ENCODE measurements at places on chromosomes 13 and 19. TPM values are rescaled to one million over a fixed set of nuclear protein-coding genes. Genes with fewer than 3 reads are reported as not detected.
A peak's percentile ranks its signal among the peaks of the same experiment; 100 is the strongest.

The ACP7 gene
- total RNA-seq = not detected

The RNF17 gene
- total RNA-seq = 1.6 TPM

DNA sequence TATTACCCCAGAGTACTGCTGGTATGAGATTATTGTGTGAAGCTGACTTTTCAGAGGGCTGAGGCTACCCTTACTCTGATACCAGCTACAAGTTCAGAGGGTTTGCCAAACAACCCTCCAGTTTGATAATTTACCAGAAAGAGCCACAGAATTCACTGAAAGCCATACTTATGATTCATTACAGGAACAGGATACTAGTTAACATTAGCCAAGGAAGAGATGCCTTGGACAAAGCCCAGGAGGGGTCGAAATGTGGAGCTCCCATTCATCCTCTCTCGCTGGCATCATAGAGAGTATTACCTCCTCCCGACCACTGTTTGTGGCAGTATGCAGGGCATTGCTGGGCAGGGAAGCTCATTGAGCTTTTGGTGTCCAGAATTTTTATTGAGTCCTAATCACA lies 364.3 kb downstream of the KCNRG start:
- DNase-seq = no peak

DNA sequence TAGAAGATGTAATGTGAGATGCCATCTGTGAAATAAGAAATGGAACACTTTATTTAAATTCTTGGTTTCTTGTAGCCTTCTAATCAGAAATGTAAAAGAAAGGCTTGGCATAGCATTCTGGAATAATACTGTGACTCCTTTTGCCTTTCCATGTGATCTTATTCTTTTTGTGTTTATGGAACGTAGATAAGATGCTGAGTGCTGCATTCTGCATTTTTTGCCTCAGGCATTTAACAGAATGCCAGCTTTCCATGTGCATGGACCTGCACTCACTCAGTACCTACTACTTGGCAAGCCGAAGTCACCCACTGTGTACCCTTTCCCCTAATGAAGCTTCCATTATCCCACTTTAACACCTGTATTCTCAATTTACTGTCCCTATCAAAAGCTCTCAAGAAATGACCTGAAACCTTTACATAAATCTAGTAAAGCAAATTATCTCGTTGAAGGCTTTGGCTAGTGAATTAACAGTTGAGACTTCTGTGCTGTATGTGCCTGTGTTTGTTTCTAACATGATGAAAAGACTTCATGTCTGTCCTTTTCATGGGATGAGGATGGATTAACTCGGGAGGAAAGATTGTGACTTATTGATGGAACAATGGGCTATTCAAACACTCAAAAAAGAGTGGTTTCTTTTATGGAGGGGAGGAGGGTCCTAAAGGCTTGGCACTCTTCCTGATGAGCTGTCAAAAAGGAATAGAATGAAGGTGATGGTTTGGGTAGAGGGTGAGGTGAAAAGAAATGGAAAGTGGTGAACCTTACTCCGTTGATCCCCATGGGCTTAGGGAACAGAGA lies 44.7 kb upstream of the FRY start:
- DNase-seq = no peak

GRCh38 chr13:110232756-110233155 lies 74.2 kb downstream of the COL4A1 start:
- DNase-seq = no peak

DNA sequence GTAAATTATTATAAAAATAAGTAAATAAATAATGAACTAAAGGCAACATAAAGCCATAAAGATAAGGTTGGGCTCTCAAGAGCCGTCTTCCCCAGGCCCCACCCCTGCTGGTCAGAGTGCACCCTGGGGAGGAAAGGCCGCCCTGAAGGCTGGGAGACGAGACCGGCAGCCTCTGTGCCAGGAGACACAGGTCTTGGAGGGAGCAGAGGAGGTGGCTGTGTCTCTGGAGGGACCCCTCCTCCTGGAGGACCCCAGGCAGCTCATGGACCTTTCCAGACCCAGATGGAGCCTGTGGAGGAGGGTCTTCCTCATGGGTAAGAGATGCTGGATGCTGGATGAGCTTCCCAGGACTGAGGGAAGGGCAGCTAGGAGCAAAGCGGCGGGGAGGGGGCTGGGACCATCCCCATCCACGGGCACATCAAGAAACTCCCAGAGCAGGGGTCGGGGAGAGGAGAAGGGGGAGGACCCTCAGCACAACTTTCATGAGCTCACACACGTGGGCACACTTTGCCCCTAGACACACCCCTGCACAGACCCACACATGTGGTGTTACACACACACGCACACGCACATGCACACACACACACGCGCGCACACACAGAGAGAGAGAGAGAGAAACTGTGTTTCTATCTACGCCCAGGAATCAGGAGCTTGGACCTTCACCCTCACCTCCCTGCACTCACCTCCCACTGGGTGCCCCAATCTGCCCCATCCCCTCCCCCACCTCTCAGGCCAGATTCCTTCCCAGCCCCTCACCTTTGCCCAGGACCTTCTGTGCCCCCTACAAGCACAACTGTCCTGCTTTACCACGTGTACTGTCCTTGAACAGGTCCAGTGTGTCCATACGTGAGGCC lies at the start of gene CEACAM18:
Gene CEACAM18, plus strand, starts transcription at position 159 of the 854 bp plus-strand sequence.
- DNase-seq = no peak

DNA sequence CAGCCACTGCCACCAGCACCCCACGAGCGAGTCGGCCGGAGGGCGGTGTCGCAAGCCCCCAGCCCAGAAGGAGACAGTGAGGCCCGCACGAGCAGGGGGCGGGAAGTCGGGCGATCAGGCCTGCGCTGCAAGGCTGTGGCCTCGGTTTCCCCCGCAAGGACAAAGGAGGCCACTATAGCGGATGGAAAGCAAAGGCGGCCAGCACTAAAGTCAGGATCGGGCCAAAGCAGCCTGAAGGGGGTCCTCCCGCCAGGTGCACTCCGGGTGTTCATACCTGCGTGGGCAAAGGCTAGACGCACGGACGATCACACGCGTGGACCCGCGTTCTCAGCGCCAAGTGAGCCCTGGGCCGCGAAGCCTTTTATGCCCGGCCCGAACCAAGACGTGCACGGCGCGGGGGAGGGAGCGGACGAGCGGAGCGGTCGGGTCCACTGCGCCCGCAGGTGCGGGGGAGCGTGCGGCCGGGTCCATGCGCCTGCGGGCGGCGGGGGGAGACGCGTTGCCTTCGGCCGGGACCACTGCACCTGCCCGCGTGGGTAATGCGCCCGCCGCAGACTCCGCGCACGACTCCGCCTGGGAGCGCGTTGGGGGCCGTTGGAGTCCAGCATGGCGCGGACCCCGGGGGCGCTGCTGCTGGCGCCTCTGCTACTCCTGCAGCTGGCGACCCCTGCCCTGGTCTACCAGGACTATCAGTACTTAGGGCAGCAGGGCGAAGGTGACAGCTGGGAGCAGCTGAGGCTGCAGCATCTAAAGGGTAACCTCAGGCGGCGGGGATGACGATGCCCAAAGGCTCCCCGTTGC lies at the start of the genes PRDX2 and THSD8:
Gene PRDX2, minus strand, starts transcription at position 335 of the 801 bp plus-strand sequence. CDS start 539 bp downstream, outside the sequence.
Gene THSD8, plus strand, starts transcription at position 604 of the 801 bp plus-strand sequence. Its CDS starts 3 bp downstream, at position 607.
- peak; percentile 84 for DNase-seq
